ENCODE measurements at places on chromosomes 7 and 10. TPM values are rescaled to one million over a fixed set of nuclear protein-coding genes. Genes with fewer than 3 reads are reported as not detected.

The ADAMTS14 gene
- total RNA-seq = not detected

The DRGX gene
- total RNA-seq = not detected

The NXPH1 gene
- total RNA-seq = not detected

The FAM3C gene
- total RNA-seq = 14.9 TPM

The SPDYE9 gene
- not detected for total RNA-seq

The RBP3 gene
- total RNA-seq = not detected

DNA sequence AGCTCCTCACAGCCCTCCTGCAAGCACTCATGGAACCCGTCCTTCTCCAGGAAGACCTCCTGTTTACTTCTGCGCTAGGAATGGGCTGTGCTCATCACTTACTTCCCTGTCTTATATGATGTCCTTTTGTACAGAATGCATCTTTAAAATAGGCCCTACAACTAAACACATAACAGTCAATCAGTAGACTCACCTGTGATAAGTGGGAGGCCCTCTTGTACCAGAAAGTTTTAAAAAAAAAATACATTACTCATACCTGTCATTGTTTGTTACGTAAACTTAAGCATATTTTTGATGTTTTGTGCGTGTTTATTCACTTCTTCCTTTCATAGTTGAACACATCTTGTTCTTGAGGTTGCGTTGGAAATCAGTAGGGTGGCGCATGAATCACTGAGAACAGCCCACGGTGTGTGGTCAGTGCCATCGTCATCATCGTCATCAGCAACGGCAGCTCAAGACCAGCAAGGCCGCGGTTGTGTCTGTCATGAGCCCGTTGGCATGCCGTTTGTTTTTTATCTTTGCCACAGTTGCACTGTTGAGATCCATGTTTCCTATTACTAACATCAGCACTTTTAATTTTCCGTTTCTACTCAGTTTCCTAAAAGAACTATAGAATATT lies 232.8 kb downstream of the MGMT start:
- H3K4me3 ChIP-seq = no peak overlapping the region
- DNase-seq = no peak
- H3K27ac ChIP-seq = no peak overlapping the region
- no peaks in the 10 kb centered on the region for H3K27me3 ChIP-seq
- H3K4me1 ChIP-seq = peaks cover 3% of the 10 kb centered on the region

- no peak for DNase-seq
- H3K4me1 ChIP-seq = peaks cover 11% of the 10 kb centered on the region
- no peak overlapping the region for H3K4me3 ChIP-seq
These were observed 38.1 kb downstream of the COL13A1 start for GRCh38 chr10:69839696-69840345.

Data from activated CD4-positive, alpha-beta T cell treated with anti-CD3 and anti-CD28 coated beads for 36 hours (primary cell).